NCI-H2081 (cell line): ENCODE measurements at places on chromosomes 4 and X.

DNA sequence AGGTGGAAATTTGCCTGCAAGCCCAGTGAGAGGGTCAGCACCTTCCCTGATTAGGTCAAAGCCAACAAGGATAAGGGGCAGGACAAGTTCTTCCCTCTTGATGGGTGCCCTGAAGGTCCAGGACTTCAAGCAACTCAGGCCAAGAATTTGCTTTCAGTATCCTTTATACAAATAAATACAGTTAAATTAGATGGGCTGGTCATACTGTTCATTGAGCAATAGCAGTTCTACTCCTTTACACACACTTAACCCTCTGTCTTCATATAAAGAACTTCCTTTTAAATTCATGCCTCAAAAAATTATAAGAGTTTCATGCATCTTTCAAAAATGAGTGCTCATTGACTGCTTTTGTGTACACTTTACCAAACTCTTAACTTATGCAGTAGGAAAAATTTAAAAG, 392.0 kb downstream of the SPRY1 start:
- DNase-seq = no peak

DNA sequence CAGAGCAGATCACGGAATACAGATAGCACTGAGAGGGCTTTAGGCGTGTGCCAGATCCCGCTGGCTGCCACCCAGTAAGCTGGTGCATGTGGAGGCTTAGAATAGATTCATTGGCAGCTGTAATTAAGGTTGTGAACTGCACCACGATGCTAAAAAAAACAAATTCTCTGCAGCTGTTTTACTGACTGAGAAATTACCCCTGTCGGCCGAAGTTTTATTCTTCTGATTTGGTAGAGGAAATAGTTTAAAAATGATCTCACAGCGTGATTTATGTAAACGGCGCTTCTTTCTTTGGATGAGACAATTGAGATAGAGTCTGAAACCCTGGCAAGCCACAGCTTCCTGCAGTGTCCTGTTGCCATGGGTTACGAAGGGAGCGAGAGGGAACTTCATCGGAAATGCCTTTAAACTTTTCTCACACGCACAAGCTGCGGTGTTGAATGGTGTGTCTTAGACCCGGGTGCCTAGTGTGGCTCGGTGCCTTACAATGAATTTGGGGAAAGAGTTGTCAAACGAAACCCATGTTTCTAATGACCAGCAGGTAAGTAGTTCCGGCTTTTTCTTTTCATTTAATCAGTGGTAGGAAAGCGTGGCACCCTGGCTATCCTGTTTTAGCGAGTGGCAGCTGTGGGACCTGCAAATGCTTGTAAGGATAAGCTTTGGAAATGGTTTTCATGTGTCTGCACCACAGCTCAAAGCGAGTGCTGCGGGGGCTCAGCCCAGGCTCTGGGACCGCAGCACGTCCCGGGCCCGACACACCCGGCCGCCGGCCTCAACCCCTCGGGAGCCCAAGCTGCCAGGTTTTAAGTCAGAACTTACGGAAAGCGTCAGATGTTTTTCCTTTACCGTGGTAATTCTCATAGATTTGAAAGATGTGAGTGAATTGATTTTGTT, 71.7 kb upstream of the HGFAC start:
- peak; percentile 66 for DNase-seq

- DNase-seq = no peak
Measured at GRCh38 chr4:101967697-101968346, 177.3 kb downstream of the BANK1 start.

DNA sequence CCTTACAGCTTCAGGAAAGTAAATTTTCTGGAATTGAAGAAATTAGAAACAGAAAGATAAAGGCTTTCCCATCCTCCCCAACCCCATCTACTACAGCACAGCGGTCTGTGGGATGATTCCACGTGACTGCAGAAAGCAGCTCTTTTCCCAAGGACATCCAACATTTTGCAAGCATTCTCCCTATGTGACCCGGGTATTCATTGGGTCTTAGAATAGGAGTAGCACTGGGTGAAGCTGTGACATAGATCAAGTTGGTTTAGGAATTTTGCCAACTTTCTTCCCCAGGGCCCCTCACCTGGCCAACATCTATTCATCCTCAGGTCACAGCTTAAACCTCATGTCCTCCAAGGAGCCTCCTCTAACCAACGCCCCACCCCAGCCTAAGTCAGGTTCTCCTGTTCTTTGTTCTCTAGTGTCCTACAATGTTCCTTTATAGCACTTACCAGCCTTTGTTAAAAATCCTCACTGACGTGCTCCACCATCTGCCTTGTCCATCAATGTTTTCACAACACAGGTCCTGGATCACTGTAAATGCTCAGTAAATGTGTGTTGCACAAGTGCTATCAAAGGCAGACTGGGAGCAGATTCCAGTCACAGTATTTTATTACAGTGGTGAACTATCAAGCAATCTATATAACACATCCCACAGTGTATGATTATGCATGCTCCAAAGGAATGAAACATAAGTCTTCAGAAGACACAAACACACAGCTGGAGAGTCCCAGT, 80.9 kb upstream of the MTM1 start:
- DNase-seq = no peak

GRCh38 chr4:76892601-76893000, 5.3 kb downstream of the SOWAHB start:
- DNase-seq = no peak
